Stimulated activated CD8-positive, alpha-beta memory T cell treated with anti-CD3 and anti-CD28 coated beads, Interleukin-4, amount 100 ng/mL, for 24 hours (primary cell): ENCODE measurements at places on chromosomes 7 and 10.

DNA sequence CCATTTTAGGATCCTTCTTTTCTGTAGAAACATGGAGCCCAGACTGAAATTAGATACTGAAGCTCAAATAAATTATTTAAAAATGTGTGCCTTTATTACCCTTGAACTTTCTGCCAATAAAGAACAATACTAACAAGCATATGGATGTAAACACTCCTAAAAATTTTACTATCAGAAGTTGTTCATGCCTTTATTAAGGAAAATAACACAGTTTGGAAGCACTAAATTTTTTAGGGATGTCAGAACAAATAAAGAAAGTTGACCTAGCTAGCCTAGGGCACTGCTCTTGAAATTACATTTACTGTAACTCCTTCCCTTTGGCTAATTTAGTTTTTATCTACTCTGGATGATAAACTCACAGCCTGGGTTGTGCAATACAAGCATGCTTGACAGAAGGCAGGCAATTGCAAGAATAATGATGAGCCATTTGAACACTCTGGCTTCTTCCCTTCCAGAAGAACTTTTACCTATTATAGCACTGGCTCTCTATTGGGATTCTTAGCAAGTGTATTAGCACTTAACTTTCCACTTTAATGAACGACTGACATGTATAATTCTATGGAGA lies 351.7 kb upstream of the C7orf33 start:
- DNase-seq = no peak

DNA sequence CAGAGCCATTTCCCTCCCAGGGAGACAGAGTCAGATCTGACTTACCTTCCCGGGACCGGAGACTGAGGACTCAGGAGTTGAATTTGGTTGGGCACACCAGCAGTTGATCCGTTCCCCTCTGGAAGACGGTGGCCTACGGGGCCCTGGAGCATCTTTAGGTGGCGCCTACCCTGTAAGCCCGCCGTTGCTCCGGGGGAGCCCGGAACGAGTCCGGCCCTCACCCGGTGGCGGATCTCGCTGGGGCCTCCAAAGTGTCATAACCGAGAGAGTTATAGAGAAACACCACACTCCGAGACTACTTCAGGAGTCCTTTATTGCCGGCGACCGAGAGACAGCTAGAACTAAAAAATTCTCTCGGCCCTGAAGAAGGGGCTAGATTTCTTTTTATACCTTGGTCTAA lies 182.8 kb upstream of the MBL2 start:
- DNase-seq = no peak

- no peak for DNase-seq
Observed at GRCh38 chr7:19754521-19755116, 18.8 kb downstream of the TMEM196 start.

- DNase-seq = no peak
Observed at GRCh38 chr7:135929249-135929648, 47.9 kb downstream of the MTPN start.

DNA sequence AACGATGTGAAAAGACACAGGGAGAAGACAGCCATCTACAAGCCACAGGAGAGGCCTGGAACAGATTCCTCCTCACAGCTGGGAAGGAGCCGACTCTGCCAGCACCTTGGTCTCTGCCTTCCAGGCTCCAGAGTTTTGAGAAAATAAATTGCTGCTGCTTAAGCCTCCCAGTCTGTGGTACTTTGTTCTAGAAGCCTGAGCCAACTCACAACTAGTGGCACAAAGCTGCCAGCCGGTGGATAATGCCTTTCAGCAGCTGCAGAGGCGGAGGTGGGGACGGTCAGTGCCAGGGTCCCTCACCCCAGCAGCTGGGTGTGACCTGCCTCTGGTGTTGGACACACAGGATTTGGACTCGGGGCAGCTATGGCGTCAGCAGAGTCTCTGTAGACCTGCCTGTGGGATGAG lies 255.4 kb upstream of the PITRM1 start:
- no peak for DNase-seq

GRCh38 chr7:107432261-107432660 lies 37.6 kb upstream of the GPR22 start:
- no peak for DNase-seq

- no peak for DNase-seq
Observed at GRCh38 chr7:158353606-158354570, 233.7 kb downstream of the PTPRN2 start.

DNA sequence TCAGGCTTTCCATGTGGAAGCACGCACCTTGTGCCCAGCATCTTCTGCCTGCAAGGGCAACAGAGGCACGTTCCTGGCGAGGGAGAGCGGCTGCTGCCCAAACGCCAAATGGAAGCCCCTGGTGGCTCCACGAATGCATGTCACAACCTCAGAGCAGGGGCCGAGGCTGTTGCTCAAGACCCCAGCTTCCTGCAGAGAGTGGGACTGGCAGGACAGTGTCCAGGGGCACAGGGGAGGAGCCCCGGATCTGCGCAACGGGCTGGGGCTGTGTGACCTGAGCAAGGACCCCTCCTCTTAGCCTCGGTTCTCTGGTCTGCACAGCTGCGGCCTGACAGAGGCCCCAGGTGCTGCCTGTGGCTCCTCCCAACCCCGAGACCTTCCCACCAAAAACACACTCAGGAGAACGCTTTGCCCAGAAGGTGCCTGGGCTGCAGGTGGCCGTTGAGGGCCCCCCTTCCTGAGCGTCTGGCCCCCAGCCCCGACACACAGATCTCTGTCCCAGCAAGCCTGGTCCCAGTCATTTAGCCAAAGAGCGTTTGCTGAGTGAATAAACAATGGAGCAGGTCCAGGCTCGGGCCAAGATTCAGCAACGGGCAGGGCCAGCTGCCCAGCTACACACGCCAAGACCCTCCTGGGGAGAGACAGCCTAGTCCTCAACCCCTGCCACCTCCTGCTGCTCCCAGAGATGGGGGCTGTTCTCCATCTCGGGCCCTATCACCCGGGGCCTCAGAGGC lies 1.2 kb downstream of the MICALL2 start:
- no peak for DNase-seq

GRCh38 chr10:76962851-76963250 lies 674.8 kb downstream of the KCNMA1 start:
- no peak for DNase-seq

GRCh38 chr10:78952686-78953085 lies 116.1 kb upstream of the ZMIZ1 start:
- DNase-seq = no peak

DNA sequence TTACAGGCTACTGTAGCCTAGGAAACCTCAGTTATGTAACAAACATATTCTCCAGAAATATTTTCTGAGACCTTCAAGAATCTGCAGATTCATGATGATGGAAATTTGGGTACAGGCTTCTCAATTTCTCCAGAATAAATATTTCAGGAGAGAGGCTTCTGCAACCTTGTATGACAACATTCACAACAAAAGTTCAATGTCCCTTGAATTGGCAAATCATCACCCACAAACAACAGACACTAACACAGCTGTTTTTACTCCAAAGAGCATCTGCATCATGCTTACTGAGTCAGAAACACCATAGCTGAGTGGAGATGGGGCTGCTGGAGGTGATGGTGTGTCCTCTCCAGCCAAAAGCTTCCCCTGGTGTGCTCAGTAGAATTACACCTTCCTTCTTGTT lies 9.3 kb upstream of the COBL start:
- no peak for DNase-seq

- no peak for DNase-seq
Observed at GRCh38 chr7:5005066-5005465, 40.6 kb upstream of the RBAK start.

- no peak for DNase-seq
Observed at GRCh38 chr10:77867124-77867719, 59.3 kb downstream of the DLG5 start.

DNA sequence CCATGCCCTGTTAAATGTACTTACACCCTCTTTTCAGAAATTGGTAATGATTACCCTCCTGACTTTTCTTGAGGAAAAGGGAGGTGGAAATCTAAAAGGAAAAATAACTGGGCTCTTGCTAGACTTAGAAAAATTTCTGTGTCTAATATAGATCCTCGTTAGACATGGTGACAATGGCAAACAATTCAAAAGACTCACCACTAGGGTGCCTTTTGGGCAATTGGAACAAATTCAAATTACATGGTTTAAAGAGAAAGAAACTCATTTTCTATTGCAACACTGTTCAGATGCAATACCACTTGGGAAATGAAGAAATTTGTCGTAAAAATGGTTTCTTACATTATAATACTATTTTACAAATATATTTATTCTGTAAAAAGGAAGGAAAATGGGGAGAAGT lies 950.1 kb downstream of the GRM8 start:
- no peak for DNase-seq
